Placental epithelial cell (primary cell): ENCODE measurements at places on chromosomes 11 and 22. TPM values are rescaled to one million over a fixed set of nuclear protein-coding genes. Genes with fewer than 3 reads are reported as not detected.

Gene LARGE2
- under 0.01 and 0.22 TPM in 2 replicates for total RNA-seq

Gene POU2AF3
- total RNA-seq = not detected in 2 replicates

Gene TRIM21
- total RNA-seq = 21.2 and 31.8 TPM in 2 replicates

Gene TENM4
- 1.2 and 6.8 TPM in 2 replicates for total RNA-seq

Gene GPHA2
- total RNA-seq = not detected in 2 replicates

Gene OLFML1
- total RNA-seq = under 0.01 TPM in 1 of 2 replicates, not detected in the other

Gene LYVE1
- not detected in 2 replicates for total RNA-seq

Gene MOGAT2
- total RNA-seq = not detected in 2 replicates
